Stimulated activated CD8-positive, alpha-beta memory T cell treated with anti-CD3 and anti-CD28 coated beads, Interleukin-2, amount 100 ng/mL, for 1 hour (primary cell): ENCODE measurements at places on chromosomes 5 and 9.
A peak's percentile ranks its signal among the peaks of the same experiment; 100 is the strongest.

GRCh38 chr5:15283076-15283475 is 216.9 kb upstream of the FBXL7 start:
- no peak for DNase-seq

DNA sequence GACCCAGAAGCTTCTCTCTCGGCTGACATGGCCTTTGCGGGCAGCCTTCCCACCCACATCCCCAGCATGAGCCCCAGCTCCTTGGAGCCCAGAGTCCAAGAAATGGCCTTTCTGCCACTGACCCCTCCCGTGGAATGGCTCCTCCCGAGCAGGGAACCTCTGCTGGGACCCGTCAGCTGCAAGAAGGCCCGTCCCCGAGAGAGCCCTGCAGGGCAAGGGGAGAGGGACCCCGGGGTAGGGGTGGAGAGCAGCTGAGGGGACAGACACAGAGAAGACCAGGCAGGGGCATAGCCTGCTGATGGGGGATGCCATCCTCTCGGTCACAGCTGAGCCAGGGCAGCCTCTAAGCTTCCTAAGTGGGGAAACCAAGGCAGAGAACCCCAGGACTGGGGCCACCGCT is 11.2 kb upstream of the NOTCH1 start:
- DNase-seq: no peak

- DNase-seq: no peak
These were observed 4.0 kb downstream of the BNIP1 start for GRCh38 chr5:173148354-173148753.

GRCh38 chr5:170520372-170520771 is 16.6 kb downstream of the KCNIP1 start:
- no peak for DNase-seq

DNA sequence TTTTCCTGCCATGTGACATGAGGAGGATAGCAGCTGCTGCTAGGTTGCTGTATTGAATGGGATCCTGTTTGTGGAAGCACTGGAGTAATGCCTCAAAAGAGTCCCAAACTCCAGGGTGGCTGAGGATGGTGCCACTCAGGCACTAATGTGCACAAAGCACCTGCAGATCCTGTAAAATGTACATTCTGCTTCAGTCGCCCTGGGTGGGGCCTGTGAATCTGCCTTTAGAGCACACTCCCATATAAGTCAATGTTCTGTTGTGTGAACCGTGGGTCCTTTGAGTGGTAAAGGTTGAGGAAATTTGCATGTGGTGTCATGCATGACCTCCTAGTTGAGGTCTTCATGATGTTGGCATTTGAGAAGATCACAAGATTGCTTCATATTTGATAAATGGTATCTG is 31.6 kb upstream of the ANKRD18A start:
- DNase-seq: no peak

DNA sequence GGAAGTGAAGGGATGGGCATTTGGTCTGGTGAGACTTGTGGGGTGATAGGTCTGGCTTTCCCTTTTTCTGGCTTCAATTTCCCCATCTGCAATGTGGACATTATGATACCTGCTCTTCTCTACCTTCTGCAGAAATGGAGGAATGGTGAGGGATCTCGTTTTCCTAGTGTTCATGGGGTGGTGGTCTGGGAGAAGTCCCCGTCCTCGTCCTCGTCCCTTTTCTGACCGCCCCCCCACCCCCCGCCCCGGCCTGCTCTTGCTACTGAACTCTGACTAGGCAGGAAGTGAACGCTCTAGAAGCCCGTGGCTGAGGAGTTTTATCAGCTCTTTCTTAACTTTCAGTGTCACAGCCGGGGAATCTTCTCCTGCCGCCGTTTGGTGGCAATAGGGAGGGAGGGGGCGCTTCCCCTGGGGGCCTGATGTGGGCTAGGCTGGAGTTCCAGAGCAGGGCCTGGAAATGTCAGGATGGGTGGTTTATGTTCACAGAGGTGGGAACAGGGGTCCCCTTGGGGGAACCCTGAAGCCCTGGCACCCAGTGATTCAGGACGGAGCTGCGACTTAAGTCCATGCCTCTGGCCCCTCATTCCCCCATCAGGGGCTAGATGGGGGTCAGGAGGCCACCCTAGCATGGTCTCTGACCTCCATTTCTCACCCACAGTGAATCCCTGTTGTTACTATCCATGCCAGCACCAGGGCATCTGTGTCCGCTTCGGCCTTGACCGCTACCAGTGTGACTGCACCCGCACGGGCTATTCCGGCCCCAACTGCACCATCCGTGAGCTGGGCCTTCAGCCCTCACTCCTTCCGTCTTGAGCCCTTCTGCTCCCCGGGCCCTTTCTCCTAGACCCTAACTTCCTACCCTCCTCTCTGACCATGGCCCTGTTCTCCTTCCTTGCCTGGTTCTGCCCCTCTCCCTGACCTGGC is 6.7 kb downstream of the PTGS1 start:
- no peak for DNase-seq

- no peak for DNase-seq
These were observed 267.6 kb downstream of the CETN3 start for GRCh38 chr5:90141984-90142383.

GRCh38 chr9:77649109-77649812 is 1.1 kb upstream of the GNA14 start:
- no peak for DNase-seq

DNA sequence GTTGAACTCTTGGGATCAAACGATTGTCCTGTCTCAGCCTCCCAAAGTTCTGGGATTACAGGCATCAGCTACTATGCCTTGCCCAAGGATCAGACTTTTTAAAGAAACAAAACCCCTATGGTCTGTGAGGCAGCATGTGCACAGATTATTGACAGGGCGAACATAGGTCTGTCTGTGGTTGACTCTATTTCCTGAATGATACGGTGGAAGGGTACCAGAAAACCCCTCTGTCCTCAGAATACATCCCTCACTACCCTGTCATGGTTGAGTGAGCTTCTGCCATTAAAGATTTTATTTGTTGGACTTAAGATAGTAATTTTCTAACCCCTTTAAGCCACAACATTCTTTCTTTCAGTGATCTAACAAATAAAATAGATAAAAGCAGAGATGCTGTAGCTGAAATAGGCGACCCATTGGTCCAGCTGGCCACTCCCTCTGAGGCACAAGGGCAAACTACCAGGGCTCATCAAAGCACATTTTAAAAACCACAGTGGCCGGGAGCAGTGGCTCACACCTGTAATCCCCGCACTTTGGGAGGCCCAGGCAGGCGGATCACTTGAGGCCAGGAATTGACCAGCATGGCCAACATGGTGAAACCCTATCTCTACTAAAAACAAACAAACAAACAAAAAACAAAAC is 84.9 kb upstream of the ANKRD55 start:
- DNase-seq: no peak

- no peak for DNase-seq
These were observed 1019.5 kb upstream of the SEMA6A start for GRCh38 chr5:117594166-117594565.

GRCh38 chr5:65760504-65761275 is 38.7 kb downstream of the NLN start:
- peak; percentile 25 for DNase-seq

- no peak for DNase-seq
These were observed 145.1 kb upstream of the ADAMTS16 start for GRCh38 chr5:4995014-4995413.

GRCh38 chr9:82555431-82556051 is 507.4 kb downstream of the RASEF start:
- DNase-seq: no peak

DNA sequence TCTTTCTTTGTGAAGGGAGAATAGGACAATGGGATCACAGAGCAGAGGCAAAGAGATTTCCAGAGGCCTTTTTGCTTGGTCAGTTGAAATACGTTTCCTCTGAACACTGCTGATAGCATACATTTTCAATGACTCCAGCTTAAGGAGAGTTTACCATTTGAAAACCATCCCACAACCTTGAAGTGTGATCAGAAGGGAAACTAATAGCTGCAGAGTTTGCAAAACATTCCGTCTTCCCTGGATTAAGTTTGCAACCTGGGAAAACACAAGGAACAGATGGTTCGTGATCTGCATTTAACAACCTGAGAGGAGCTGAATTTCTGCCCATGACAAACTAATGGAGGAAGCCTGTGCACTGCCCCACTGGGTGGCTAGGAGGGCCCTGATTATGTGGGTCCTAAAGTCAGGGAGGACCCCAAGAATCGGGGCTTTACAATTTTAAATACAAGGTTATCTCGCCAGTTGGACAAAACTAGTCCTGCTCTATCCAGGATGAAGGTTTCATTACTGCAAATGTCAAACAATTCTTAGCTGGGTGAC is 35.6 kb downstream of the MTX3 start:
- DNase-seq: no peak

DNA sequence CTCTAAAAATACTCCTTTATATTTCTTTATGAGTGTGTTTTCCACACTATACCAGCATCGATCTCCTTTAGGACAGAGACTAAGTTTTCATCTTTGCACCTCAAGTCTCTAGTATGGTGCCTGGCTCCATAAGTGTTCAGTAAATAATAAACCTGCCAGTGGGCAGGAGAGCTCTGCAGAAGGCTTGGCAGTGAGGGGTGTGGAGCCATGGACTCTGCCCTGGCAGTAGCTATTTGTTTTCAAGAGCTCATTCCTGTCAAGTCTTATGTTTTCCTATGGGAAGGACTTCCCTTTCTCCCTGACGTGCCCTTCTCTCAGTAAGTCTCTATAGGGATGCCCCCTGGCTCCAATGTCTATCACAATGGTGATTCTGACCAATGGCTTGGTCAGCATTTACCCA is 252.2 kb downstream of the PIK3R1 start:
- no peak for DNase-seq

- no peak for DNase-seq
These were observed 223.2 kb upstream of the PANK3 start for GRCh38 chr5:168802337-168802736.

DNA sequence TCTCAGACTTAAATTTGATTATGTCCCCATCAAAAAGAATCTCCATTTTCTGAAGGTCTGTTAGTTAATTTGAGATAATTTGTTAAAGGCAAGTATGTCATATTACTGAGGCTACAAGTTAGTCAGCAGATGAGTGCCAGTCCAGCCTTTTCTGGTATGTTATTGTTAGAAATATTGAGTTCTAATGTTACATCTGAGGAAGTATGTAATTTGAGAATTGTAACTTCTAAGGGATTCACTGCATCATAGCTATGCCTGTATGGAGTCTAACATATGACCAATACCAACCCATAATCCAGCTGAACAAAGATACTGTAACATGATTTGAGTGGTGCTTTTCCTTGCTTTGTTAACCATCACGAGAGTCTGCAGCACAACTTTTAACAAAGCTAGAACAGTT is 13.9 kb downstream of the SLC23A1 start:
- no peak for DNase-seq

DNA sequence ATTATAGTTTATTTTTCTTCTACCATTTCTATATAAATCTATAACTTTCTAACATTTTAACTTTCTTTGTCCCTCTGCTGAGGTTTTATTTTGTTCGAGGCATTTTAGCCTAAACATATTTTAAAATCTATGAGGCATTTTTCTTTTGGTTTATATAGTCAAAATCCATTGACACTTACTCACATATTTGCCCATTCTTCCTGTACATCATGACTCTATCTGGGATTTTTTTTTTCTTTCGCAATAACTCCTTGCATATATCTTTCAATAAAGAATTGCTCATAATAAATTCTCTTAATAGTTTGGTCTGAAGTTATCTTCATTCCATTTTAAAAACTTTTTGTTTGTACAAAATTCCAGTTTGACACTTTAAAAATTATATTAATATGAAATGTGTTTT is 632.3 kb downstream of the TLE4 start:
- no peak for DNase-seq

- no peak for DNase-seq
These were observed 69.3 kb downstream of the TRIM36 start for GRCh38 chr5:115100319-115100955.

GRCh38 chr5:136094189-136094912 is 38.3 kb upstream of the SMAD5 start:
- no peak for DNase-seq
